ENCODE measurements at places on chromosomes 3 and 15. TPM values are rescaled to one million over a fixed set of nuclear protein-coding genes. Genes with fewer than 3 reads are reported as not detected.

The TRIM71 gene
- polyA plus RNA-seq, result not detected

The CRYGS gene
- 1.0 TPM for polyA plus RNA-seq

DNA sequence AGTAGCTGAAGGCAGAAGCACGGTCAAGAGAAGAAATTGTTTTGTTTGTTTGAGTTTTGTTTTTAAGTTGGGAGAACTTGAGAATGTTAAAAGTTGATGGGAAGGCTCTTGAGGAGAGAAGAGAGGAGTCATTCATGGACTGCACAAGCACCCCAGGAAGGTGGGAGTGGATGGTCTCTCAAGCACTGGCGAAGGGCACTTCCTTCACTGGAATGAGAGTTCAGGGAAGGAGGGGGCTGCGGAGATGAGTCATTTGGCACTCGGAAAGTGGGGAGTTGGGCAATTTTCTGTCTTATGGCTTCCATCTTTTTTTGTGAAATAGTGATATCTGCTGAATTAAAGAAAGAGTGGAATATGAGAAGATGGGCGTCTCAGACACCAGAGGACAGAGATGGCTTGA is 66.0 kb downstream of the ATP13A4 start:
- no peak for DNase-seq

GRCh38 chr3:94716326-94717018 is 653.6 kb downstream of the NSUN3 start:
- DNase-seq, result no peak

DNA sequence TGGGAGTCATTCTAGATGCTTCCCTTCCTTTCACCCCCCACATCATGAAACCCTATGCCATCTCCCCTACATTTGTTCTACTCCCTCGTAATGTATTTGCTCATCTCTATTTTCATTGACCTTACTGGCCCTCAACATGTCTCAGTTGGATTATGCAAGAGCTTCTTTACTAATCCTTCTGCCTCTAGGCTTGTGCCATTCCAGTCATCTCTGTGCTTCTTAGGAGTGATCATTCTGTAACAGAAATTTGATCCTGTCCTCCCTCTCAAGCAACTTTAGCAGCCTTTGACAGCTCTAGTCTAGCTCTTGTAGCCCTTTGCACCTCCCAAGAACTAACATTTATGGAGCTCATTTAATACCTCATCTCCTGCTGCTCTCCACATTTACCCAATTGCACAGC is 64.7 kb downstream of the ISL2 start:
- DNase-seq, result no peak
